AG20443 (cell line): ENCODE measurements at places on chromosomes 6 and 20.

DNA sequence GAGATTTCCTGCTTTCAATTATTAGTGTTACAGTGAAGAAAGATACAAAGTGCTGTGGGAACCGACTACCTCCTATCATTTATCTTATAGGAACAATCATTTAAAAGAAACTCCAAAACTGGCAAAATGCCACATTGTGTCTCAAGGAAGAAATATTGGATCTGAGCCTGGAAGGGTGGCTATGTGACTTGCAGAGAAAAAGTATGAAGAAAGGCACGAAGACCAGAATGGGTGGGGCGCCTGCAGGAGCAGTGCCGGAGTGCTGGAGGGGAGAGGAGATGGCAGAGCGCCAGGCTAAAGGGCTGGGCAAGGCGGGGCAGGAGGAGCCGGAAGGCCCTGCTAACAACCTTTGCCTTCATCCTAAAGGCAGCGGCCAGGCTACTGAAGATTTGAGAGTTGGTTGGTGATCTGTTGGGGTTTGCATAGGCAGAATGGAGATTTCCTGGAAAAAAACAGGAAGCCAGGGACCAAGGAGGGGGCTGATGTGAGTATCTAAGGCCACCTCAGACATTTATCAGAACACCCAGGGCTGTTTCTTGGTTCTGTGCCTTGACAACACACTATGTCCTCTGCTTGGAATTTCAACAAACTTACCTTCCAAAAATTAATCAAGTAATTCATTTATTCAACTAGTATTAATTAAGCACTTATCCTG lies 125.6 kb downstream of the MAFB start:
- peak; percentile 42 for DNase-seq

DNA sequence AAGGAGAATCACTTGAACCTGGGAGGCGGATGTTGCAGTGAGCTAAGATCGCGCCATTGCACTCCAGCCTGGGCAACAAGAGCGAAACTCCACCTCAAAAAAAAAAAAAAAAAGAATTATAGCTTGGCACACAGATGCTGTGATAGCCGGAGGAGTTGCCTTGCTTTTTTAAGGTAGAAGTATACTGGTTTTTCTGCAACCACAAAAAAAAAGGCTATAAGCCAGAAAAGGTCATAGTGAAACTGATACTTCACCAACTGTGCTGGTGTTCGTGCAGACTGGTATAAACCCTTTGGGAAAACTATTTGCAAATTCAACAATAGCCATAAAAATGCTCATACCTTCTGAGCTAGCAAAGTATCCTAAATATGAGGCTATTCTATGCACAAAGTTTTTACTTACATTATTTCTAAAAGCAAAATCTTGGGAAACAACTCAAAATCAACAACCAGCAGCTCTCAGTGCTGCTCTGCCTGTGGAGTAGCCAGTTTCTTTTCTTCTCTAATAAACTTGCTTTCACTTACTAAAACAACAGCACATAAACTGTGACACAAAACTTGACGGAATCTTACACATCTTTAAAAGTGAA lies 44.0 kb downstream of the B4GALT5 start:
- no peak for DNase-seq

- no peak for DNase-seq
Observed at GRCh38 chr20:25009218-25010145, 16.9 kb upstream of the APMAP start.

- DNase-seq: no peak
Observed at GRCh38 chr6:13677878-13678254, 33.8 kb downstream of the RANBP9 start.

GRCh38 chr6:12478921-12479320 lies 188.8 kb downstream of the EDN1 start:
- DNase-seq: no peak

DNA sequence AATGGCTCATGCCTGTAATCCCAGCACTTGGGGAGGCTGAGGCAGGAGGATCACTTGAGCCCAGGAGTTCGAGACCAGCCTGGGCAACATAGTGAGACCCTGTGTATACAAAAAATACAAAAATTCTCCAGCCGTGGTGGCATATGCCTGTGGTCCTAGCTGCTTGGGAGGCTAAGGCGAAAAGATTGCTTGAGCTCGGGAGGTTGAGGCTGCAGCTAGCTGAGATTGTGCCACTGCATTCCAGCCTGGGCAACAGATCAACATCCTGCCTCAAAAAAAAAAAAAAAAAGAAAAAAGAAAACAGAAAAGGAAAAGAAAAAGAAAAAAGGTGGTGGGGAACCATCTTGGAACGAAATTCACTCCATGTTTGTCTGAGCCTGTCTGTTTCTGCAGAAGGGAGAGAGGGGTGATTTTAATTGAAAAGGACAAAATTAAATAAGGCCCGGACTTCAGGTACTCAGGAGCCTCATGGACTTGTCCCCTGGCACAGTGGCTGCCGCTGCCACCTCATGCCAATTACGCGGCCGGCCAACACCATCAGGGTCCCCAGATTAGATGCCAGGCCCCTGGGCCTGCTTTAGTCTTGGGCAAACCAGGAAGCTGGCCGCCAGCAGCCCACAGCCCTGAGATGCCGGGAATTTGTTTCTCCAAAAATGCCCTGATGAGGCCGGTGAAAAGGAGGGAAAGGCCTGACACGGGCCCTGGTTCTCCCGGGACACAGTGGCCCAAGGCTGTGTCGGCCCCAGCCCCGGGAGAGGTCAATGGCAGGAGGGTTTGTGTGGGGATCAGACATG lies 37.8 kb upstream of the STX16 start:
- DNase-seq: no peak

GRCh38 chr6:149118737-149119653 lies 198.5 kb upstream of the TAB2 start:
- no peak for DNase-seq

GRCh38 chr20:57688864-57689263 lies 21.0 kb downstream of the PMEPA1 start:
- DNase-seq: no peak

DNA sequence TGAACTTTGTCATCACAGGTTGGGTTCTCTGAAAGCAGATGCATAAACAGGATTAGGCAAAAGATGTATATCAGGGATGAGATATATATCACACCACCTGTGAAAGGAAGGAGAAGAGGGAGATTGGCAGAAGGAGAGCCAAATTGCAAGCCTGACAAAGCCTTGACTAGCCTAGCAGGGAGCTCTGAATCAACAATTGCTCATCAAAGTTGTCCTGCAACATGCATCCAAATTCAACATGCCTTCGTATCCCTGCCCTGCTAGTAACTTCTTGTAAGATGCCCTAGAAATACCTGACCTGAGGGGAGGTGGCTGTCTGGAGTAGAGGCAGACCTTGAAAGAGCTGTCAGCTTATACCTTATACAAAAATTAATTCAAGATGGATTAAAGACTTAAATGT lies 207.1 kb upstream of the HTR1E start:
- no peak for DNase-seq

- DNase-seq: no peak
Observed at GRCh38 chr20:45322952-45323383, 14.9 kb upstream of the MATN4 start.

- no peak for DNase-seq
Observed at GRCh38 chr6:160110586-160111123, 11.0 kb upstream of the SLC22A1 start.

- peak; percentile 72 for DNase-seq
Observed at GRCh38 chr6:81767163-81767891, 14.8 kb upstream of the TENT5A start.

DNA sequence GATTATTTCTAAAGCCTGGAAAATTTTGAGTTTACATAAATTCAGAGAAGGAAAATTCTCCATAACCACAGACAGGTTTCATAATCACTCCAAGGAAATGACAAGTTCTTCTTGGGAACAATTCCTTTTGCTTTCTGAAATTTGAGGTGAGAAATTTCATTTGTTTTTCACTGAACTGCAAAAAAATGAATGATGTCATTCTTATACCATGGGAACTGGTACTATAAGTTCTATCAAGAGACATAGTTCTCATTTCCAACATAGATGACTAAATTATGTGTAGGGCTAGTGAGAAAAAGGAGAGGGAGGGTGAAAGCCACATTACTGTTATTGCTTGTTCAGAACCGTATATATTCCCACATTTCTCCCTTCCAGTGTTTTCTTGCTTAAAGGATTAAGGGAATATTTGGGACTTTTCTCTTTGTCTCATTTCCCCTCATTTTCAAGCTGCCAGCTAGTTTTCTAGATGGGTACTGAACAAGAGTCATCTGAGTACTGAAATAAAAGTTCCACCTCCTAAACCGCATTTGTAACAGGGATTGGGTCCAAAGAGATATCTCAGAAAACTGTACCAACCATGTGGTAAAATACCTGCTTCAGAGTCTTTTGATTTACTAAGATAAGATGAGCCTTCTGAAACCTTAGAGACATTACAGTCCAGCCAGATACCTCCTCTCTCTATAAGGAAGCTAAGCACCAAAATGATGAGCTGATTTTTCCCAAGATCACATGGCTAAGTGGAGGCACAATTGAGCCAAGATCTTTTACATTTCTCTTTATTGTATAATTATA lies 144.3 kb upstream of the PRDM1 start:
- DNase-seq: no peak

- peak; percentile 100 for DNase-seq
Observed at GRCh38 chr6:35342258-35343091, at the start of gene PPARD. Gene PPARD (plus strand): TSS chr6:35342558. CDS start chr6:35411088, 68,530 bp downstream.

- no peak for DNase-seq
Observed at GRCh38 chr6:163311830-163312229, 102.7 kb upstream of the QKI start.

- DNase-seq: no peak
Observed at GRCh38 chr6:149320796-149321195, 3.3 kb downstream of the TAB2 start.

- DNase-seq: no peak
Observed at GRCh38 chr20:11844691-11845090, 73.0 kb upstream of the BTBD3 start.

GRCh38 chr20:2101057-2101864 lies at the start of gene STK35:
Gene STK35 (plus strand): TSS chr20:2101827. CDS start chr20:2101882, 55 bp downstream.
- DNase-seq: peak; percentile 87

DNA sequence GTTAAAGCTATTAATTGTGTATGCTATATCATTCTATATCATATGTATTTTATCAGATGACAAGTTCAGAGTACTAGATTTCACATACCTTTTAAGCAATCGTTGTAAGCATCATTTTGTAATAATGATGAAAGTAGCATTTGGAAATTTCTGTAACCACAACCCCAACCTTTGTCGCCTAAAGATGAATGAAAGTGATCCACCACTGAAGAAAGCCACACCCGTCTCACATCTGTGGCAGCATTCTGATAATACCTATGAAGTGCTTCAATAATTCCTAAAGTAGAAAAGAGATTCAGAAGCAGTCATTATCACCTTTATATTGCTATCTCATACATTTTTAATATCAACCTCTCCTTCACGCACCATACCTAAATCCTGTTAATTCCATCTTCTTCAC lies 16.6 kb downstream of the ZUP1 start:
- no peak for DNase-seq

DNA sequence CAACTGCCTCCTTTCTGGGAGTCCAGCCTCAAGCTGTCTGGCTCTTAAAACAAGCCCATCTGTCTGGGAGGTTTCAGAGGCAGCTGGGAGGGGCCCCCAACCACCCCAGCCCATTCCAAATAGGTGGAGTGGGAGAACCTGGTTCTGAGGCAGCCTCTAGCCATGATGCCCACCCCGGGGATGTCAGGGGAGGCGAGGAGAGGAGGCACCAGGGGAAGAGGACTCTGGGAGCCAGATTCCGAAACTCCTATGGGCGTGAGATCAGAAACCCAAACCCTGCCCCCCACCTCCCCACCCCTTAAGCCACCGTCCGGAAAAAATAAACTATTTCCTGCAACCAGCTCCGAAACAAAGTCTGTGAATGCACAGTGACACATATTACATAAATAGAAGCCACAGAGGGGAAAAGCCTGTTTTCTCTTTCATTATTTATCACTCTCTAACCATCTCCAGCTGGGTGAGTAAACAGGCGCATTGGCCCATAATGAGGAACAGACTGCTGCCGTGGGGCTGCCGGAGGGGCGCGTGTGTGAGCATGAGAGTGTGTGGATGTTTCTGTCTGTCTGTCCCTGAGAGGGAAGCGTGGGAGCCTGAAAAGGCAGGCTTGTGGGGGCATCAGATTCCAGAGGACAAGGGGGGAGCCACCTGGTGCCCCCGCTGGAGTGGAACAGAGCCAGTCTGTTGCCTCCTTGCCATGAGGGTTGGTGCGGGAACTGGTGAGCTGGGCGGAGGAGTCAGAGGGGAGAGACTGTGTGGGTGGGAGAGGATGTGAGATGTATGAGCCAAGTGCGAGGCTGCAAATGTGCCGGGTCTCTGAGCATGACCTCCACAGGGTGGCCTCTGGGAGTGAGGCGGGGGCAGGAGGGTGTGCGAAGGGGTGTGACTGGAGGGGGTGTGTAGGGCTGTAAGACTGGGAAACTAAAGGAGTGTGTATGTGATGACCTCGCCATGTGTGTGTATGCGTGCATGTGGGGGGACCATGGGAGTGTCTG lies 14.3 kb upstream of the FOXP4 start:
- peak; percentile 83 for DNase-seq
